ENCODE measurements at places on chromosomes 12 and 14. TPM values are rescaled to one million over a fixed set of nuclear protein-coding genes. Genes with fewer than 3 reads are reported as not detected.

The CHGA gene
- not detected for total RNA-seq

The SLC17A8 gene
- total RNA-seq, result not detected

The ZFHX2 gene
- total RNA-seq, result 2.3 TPM

The STAB2 gene
- total RNA-seq, result 0.17 TPM

The AQP6 gene
- not detected for total RNA-seq

The GLIPR1L2 gene
- 1.8 TPM for total RNA-seq

The FZD10 gene
- total RNA-seq, result 0.07 TPM

The RFLNA gene
- total RNA-seq, result 0.63 TPM

The FOXN4 gene
- total RNA-seq, result not detected

The LAG3 gene
- total RNA-seq, result 0.43 TPM

The JPH4 gene
- total RNA-seq, result 0.27 TPM

The GYS2 gene
- total RNA-seq, result not detected

The RD3L gene
- 9.1 TPM for total RNA-seq

Measured in heart left ventricle (tissue), 16 donors.